Hair follicular keratinocyte (primary cell): ENCODE measurements at places on chromosomes 13 and 19. TPM values are rescaled to one million over a fixed set of nuclear protein-coding genes. Genes with fewer than 3 reads are reported as not detected.

The ADAMTS10 gene
- total RNA-seq = not detected in 2 replicates

The SBK2 gene
- not detected in 2 replicates for total RNA-seq

The URAD gene
- not detected in 2 replicates for total RNA-seq

The KCTD15 gene
- total RNA-seq = 39.1 and 52.7 TPM in 2 replicates

The MCEMP1 gene
- not detected in 2 replicates for total RNA-seq
